ENCODE measurements at places on chromosomes 3 and 15.

GRCh38 chr3:145807990-145808389, 353.0 kb downstream of the PLOD2 start:
- no peak for DNase-seq

- DNase-seq, result no peak
These were observed 140.6 kb downstream of the EEFSEC start for GRCh38 chr3:128293930-128294329.

- no peak for DNase-seq
These were observed 224.1 kb downstream of the TPRG1 start for GRCh38 chr3:189395825-189396224.

DNA sequence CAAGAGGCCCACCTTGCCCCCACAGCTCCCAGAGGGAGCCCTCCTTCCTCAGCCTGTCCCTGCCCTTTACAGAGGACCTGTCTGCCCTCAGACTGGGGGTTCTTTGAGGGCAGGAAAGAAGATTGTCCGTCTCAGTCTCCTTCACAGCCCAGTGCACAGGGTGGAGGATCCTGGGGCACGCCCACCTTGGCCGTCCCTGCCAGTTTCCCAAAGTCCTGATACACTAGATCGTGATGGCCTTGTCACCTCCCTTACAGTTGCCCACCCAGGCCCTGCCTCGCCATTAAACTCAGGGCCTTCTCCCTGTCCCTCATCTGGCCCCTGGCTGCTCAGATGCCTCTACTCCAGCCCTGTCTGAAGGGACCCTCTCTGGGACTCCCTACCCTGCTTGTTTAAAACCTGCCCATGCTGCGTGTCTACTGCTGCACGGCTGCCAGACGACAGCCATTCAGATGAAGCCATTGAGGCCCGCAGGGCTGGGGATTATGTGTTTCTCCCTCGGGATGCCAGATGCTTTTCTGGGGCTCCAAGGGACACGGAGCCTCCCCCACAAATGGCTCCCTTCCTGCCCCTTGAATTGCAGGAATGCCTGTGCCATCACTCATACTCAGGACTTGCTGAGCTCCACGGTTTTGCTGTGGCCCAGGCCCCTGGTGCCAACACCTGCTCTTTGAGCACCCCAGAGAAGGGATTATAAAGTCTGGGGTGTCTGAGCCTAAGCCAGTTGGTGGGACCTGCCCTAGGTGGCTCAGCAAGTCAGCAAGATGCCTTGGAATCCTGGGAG, 27.8 kb downstream of the ACSBG1 start:
- no peak for DNase-seq

- DNase-seq, result no peak
These were observed 144.4 kb upstream of the RARB start for GRCh38 chr3:25283613-25284012.

DNA sequence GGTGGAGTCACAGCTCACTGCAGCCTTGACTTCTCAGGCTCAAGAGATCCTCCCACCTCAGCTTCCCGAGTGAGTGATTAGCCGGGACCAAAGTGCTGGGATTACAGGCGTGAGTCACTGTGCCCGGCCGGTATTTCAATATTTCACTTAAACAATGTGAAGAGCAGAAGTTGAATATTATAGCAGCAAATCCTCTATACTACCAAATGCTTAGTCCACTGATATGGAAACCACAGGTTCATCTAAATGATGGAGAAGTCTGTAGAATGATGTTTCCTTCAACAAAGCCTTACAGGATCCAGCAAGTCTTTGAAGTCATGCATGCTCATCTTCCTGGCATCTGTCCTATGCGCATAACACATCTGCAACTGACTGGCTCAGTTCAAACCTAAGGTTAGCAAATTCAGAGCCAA, 20.3 kb upstream of the UACA start:
- DNase-seq, result no peak

DNA sequence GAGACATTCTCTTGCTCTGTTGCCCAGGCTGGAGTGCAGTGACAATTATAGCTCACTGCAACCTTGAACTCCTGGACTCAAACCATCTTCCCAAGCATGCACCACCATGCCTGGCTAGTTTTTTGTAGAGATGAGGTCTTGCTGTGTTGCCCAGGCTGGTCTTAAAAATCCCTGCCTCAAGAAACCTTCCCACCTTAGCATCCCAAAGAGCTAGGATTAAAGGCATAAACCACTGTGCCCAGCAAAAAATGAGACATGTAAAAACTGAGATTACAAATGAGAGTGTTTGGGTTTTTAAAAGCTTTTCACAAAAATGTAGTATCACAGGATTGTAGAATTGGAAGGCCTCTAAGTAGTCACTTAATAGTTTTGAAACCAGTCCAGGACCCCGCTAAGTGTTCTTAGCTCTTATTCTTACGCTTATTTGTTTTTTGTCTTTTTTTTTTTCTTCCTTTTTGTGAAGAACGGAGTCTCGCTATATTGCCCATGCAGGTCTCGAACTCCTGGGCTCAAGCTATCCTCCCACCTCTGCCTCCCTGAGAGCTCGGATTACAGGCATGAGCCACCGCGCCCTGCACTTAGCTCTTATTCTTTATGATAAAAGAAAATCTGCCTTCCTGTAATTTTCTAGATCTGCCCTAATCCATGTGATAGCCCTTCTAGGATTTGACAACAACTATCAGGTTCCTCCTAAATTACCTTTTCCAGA, 31.5 kb downstream of the KLHL18 start:
- no peak for DNase-seq

- no peak for DNase-seq
These were observed 22.7 kb upstream of the GOLGA8B start for GRCh38 chr15:34606131-34606530.

DNA sequence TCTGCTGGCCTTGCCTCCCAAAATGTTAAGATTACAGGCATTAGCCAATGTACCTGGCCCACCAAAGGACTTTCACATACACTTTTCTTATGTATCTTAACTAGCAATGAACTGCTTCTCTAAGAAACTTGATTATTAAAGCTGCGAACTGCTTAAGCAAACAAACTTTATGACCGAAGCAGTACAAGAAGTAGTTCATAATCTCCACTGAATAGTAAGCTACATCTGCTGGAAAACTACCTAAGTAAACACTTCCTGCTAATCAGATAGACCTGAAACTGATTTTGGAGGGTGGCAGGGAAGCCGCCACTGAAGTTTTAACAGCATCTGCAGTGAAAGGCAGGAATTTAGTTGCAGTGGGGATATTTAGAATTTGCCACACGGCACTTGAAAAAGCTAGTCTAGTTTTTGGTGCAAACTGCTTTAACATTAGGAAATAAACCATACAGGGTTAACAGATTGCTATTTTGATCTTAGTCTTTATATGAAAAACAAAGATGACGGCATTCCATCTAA, 8.1 kb downstream of the HYPK start:
- no peak for DNase-seq

- DNase-seq, result no peak
These were observed 164.0 kb downstream of the MEGF11 start for GRCh38 chr15:66089509-66089908.

GRCh38 chr3:32198714-32199113, 39.8 kb upstream of the CMTM8 start:
- DNase-seq, result no peak

DNA sequence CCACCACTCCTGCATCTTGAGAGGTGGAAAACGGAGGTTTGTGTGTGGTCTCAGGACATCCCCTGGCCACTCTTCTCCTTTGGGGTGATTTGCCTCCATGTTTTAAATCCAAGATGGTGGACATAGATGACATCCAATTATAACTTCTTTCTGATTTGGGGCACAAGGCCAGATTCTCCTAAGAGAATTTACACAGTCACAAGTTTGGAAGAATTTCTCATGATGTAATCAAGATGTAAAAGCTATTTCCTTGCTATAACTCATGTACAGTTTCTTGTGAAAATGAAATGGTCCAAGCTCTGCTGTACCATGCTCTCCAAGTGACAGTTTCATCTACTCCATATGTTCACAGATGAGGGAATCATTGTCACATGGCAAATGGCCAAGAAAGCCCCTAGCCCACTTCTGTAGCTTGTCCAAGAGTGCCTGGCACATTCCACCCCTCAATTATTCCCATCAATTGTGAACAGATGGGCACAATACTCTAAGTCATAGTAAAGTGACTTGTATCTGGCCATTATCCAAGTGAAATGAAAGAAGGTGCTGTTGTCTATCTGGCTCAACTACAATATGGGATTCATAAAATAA, 134.6 kb upstream of the ROPN1 start:
- DNase-seq, result no peak

- DNase-seq, result no peak
These were observed 29.6 kb upstream of the RPS17 start for GRCh38 chr15:82569834-82570233.

DNA sequence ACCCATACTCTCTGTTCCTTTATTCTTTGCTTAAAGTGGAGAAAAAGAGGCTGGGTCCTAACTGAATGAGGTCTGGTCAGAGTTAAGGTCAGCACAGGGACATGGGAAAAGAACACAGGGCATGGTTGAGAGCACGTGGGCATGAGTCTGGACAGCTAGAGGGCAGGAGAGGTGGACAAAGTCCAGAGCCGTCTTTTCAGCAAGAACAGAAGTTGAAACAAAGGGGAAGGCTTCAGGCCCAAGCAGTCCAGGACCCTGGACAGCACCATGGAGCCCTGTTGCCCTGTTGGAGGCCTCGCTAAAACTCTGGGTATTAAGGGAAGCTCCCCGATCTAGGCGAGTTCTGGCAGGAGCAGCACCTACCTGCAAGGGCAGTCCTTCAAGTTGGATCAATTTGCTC, 50.7 kb downstream of the XYLB start:
- no peak for DNase-seq

DNA sequence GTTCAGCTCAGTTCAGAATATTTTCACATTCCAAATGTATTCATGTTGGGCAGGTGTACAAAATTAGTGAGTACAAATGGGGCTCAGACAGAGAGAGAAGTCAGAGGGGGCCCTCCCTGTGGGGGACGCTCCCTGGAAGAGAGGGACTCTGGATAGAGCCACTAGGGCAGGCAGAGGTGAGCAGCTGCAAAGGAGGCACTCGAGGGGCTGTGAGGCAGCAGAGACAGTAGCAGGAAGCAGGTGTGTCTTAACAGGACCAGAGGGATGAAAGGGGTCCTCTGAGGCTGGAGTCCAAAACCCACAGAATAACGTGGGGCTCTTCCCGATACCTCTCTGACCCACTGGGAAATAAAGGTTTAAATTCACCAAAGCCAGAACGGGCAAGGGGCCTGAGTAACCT, 127.1 kb downstream of the MEGF11 start:
- no peak for DNase-seq

DNA sequence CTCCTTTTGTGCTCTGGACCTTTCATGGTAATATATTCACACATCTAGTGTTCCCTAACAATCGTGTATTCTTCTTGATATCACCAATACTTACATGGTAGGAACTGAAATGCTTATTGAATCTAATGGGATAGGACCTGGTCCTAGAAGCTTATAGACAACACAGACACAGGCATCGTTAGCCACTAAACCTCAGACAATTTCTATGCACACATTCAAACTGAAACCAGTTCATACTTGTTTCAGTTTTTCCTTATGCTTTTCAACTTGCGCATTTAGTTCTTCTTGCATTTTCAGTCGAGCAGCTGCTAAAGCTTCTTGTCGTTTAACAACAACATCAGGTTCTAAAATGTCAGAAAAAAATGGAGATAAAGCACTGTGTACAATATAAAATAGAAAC, 2.3 kb downstream of the SELENOS start:
- DNase-seq, result no peak

GRCh38 chr3:24160424-24161095, 215.5 kb downstream of the NR1D2 start:
- DNase-seq, result peak; percentile 2

DNA sequence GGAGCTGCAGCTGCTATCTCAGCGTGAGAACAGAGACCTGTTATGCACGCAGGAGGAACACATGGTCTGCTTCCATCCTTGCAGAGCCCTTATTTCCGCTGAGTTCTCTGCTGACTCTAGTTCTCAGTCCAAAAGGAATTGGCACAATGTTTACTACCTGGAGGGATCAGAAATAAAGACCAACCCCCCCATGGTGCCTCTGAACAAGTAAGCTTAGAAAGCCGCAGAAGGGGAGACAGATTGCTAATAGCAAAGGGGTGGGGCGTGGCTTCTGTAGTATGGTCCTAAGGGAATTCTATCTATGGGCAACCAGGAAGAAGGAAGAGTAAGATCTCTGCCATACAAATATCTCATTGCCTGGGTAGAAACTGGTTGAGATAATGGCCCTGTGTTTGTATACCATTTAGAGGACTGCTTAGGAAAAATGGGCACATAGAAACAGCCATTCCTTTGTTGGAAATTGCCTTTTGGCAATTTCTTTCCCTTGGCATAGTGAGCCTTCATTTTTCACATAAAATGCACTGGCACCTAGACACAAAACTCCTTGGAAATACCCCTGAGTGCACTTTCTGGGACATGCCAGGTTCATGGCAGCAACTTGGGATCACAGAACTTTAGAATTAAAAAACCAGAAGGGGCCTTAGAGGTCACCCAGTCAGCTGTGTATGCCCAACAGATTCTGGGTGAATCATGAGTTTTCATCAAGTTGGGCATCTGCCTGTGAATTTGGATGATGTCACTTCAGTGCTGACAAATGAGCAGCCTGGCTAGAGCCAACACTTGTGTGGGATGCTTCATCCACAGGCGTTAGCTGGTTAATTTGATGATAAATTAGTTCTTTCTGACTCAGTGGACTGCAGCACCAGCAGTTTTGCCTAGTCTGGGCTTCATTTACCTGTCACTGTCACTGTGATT, 57.4 kb upstream of the STXBP5L start:
- no peak for DNase-seq

- DNase-seq, result peak; percentile 67
These were observed 8.9 kb upstream of the ADAMTS17 start for GRCh38 chr15:100350434-100351226.

GRCh38 chr15:42152196-42152920, 4.1 kb downstream of the PLA2G4F start:
- DNase-seq, result no peak

DNA sequence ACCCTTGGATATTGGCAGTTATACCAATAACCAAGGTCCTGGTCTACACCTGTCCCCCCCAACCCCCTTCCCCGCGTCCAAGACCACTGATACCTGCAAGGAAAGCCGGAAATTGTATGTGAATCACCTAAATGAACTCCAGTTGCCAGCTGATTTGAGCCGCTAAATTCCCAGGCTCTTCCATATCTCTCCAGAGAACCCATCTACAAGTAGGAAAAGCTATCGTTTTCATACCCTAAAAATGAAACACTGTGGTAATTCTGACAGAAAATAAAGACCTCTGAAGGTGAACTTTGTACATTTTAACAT, 114.2 kb upstream of the ICE2 start:
- DNase-seq, result no peak

DNA sequence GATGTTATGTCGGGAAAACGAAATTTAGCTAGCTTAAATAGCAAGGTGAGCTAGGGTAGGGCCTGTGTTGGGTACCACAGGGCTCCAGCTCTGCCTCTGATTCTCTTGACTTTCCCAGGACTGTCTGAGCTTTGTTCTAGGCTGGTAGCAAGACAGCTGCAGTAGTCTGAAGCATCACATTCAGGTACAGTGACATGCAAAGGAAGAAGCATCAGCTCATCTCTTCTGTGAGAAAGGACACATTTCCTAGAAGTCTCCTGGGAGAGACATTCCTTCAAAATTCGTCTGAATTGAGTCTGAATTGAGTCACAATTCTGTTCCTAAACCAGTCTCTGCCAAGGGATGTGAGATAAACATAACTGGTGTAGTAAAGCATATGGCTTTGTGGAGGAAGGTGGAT, 8.5 kb upstream of the UBXN7 start:
- DNase-seq, result no peak
